ENCODE measurements at places on chromosomes 5 and 9. TPM values are rescaled to one million over a fixed set of nuclear protein-coding genes. Genes with fewer than 3 reads are reported as not detected.

Gene TRPM6
- total RNA-seq, result not detected

Gene SEC61B
- total RNA-seq, result 129 TPM

Gene MYMK
- total RNA-seq, result not detected

Gene EXOSC3
- 87.4 TPM for total RNA-seq
